ENCODE measurements at places on chromosomes 12 and 14.

GRCh38 chr14:65933400-65934069 lies 521.0 kb downstream of the FUT8 start:
- no peak for DNase-seq

- no peak for DNase-seq
Observed at GRCh38 chr12:5904969-5905368, 40.1 kb downstream of the ANO2 start.

DNA sequence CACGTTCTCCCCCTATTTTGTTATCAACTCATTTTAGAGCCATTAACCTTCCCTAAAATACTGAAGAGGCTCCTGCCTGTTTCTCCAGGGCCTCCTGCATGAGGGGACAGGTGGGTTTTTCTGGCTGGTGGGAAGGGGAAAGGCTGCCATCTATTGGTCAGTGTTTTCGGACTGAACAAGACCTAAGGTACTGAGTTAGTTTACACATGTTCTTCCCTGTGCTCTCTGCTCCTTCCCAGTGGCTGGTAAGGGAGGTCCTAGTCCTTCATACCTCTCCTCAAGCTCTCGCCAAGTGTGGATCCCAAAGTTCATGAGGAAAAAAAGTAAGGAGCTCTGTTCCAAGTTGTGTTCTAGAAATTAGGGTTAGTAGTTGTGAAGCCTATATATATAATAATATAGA lies 357.5 kb downstream of the FSCB start:
- DNase-seq = no peak

DNA sequence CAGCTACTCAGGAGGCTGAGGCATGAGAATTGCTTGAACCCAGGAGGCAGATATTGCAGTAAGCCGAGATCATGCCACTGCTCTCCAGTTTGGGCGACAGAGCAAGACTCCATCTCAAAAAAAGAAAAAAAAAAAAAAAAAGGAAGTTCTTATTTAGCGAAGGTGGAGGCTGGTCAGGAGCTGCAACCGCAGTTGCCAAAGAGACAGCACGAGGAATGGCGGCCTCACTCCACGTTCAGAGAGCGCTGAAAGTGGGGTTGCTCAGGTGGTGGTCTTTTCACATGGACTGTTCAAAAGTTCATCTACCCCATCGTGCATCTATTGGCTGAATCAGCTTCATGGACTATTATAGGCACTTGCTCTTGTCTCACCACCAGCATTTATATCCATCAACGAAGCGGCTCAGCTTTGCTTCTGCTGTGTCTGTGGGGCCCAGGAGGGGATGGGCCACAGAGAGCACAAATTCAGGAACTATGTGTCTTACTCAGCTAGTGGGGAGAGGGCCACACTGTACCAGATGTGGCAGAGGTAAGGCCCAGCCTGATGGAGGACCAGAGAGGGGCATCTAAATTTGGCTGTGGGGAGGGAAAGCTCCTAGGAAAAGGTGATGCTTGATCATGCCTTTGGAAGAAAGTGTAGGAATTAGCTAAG lies 27.3 kb downstream of the SLC25A47 start:
- DNase-seq = no peak

DNA sequence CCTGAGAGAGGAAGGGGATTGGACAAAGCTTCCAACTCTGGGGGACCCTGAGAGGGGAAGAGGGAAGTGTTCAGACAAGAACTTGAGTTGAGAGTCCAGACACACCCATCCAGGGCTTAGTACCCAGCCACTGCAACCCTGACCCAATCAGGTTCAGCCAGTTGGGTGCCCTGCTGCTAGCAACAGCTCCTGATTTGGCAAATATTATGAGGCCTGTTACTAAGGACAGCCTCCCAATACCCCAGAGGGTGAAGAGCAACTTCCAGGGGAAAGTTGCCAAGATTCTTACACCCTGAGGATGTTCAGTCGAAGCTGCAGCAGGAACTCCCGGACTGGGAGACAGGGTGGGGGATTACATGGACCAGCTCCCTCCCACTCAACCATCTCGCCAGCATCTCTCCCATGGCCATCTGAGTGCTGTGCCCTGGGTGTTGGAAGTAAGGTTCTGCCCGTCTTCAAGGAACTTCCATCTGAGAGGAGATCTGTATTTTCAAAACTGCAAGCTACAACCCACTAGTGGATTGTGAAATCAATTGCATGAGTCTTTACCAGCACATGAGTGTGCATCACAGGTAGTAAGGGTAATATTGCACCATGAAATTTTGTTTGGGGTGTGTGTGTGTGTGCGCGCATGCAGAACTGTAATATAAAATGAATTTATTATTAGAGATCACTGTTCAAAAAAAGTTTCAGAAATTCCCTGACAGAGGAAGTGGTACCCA lies 11.5 kb upstream of the KRT78 start:
- no peak for DNase-seq

DNA sequence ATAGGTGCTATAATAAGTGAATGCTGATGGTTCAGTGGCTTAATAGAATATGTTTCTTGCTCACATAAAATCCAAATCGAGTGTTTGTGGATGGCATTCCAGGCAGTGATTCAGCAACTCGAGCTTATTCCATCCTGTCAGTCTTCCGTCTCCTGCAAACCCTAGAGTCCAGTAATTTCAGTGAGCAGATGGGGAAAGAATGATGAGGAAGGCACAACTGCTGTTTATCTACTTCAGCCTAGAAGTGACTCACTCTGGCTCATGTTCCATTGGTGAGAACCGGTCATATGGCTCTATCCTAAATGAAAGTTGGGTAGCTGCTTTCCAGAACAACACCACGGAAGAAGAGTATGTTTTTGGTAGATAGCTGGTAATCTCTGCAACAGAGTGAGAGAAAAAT lies 421.8 kb upstream of the PDE3A start:
- DNase-seq = peak; percentile 36

DNA sequence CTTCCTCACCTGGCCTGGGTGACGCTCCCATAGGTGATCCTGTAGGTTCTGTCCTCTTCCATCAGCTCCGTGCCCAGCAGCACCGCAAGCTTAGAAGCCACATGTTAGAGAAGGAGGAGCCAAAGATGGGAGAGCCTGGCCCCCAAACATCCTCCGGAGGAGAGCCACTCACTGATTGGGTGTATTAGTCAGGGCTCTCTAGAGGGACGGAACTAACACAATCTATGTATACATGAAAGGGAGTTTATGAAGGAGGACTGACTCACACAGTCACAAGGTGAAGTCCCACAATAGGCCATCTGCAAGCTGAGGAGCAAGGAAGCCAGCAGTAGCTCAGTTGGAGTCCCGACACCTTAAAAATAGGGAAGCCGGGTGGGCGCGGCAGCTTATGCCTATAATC lies 1273.1 kb upstream of the TMEM132C start:
- DNase-seq = no peak

DNA sequence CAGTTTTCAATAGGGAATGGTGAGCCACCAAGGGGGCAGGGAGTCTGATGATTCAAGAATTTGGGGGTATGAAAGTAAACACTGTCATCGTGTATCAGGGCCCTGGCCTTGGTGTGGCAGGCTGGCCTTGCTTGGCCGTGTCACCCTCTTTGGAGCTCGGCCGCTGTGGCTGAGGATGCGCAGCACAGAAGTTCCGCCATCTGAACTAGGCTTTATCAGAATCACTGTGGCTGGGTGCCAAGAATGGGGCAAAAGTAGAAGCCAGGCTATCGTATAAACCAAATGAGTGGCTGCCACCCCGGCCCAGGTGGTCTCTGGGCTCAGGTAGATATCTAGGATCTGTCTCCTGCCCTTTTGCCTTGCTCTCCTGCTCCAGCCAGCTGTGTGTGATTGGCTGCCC lies 137.4 kb downstream of the PAPOLA start:
- no peak for DNase-seq

DNA sequence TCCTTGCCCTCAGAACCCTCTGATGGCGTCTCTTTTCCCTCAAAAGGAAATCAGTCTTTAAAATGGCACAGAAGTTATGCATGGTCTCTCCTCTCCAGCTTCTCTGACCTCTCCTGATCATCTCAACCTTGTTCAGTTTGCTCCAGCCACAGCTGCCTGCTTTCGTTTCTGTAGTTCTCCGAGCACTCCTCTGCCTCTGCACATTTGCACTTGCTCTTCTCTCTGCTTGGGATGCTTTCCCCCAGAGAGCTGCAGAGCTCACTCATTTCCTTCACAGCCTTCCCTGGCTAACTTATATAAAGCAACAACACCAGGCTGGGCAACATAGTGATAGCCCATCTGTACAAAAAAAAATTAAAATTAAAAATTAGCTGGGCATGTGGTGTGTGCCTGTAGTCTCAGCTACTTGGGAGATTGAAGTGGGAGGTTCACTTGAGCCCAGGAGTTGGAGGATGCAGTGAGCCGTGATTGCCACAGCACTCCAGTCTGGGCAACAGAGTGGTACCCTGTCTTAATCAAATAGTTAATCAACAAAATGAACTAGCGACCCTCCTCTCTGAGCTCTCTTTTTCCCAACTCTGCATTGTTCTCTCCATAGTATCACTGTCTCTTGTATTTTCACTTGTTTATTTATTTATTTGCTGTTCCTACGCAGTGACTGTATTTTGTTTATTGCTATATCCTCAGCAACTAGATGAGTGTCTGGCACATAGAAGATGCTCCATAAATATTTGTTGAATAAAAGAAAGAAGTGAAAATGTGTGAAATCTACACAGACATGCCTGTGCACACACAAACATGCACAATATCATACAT lies 37.7 kb downstream of the PPFIBP1 start:
- no peak for DNase-seq

- peak; percentile 50 for DNase-seq
Observed at GRCh38 chr12:64560396-64561301, 49.6 kb upstream of the RASSF3 start.

DNA sequence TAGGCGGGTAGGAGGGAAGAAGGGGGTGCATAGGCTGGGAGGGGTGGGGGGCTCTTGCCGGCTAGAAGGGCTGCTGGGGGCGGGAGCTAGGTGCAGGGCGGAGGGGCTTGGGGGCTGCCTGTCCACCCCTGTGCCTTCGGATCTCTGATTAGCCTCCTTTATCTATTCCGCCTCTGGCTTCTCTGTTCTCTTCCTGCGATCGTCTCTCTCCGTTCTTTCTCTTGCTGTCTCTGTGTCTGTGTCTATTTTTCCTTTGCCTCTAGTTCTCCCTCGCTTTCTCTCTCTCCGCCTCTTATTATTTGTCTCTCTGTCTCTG lies 166.7 kb upstream of the LHX5 start:
- no peak for DNase-seq

DNA sequence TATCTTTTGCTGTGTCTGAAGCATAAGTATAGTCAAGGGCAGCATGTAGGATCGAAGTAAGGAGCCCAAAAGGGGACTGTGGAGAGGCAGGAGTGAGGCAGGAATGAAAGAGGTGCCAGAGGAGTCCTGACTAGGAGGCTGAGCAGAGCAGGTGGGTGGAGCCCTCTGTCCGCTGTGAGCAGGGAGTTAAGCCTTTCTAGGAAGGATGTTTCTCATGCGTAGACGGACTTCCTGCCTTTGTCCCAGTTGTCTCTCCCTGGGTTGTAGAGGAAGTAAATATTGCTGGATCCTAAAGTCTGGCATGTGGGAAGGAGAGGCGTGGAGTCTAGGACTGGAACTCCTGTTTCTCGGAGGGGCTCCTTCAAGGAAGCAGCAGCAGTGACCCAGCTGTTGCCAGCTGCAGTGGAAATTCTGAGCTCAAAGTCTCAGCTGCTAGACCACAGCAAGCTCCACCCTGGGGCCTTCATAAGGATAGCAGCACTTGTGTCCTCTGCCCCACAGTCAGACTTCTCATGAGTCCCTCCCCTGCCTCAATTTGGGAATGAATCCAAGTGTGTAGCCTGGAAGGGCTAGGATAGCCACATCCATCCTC lies 44.0 kb downstream of the RBMS2 start:
- DNase-seq = peak; percentile 40

DNA sequence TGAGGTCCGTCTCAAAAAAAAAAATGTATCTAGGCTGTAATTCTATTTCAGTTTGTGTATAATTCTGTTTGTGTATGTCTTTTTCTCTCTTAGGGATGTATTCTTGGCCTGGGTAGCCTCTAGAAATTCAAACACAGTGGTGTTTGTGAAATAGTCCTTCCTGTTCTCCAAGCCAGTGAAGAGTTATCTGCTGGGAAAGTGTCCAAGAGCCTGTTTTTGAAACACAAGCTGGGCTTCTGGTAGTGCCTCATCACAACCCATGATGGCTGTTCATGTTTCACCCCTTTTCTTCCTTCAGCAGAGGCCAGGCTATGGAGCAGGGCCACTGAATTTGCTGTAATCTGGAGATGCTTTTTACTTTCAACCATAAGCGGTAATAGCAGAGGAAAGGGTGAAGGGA lies 14.7 kb downstream of the METTL3 start:
- DNase-seq = no peak

DNA sequence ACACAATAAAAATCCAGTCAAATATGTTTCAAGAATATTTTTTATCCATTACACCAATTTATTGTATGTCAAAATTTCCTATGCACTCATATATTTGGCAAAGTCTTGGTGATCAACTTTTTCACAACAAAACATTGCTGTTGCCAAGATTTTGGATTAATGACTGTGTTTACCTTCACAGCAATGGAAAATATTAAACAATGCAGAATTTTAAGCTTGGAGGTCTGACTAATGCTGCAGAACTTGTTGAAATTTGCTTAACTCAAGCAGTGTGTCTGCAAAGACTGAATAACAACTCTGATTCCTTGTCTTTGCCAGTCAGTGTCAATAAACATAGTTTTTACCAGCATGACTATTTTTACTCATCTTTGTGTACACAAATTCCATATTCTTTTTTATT lies 336.4 kb downstream of the CCER1 start:
- DNase-seq = no peak

GRCh38 chr12:122963941-122964265 lies 2.4 kb downstream of the ABCB9 start:
- no peak for DNase-seq

DNA sequence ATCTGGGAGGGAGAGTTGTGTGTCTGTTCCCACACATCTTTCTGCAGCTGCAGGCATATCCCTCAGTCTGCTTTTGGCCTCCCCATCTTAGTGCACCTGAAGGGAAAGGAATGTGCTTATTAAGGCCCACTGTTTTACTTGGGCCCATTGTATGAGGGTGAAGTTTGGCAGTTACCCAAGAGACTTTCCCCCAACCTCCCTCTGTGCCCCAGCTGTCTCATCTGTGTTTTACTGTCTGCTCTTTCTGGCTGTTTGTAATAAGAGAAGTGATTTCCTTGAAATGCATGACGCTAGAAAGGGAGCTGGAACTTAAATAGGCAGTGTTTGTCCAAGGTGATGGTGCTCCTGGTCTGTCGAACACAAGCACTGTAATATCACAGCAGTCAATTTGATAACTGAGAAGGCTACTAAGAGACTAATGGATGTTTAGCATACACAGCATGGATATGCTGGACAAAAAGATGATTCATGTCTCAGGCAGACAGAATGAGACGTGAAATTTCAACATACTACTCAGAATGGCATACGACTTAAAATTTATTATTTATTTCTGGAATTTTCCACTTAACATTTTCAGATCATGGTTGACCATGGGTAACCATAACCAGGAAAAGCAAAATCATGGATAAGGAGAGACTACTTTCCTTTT lies 43.6 kb downstream of the FSCB start:
- no peak for DNase-seq

DNA sequence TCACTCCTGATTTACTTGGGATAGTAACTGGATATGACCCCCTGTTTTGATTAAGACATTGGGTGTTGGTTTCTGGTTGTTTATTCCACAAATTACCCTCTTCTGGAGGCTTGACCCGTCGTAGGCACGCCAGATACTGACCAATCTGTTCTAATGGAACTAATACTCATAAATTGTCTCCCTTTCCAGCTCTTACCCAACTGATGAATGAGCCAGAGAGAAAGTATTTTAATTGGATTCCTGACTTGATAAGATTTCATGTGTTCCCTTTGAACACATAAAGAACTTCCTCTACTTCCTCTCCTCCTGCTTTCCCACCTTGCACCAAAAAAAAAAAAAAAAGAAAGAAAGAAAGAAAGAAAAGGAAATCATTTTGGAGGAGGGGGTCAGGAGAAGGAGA lies 340.9 kb downstream of the PCNX1 start:
- DNase-seq = no peak

- peak; percentile 69 for DNase-seq
Observed at GRCh38 chr12:52285172-52285745, 6.1 kb downstream of the KRT81 start.

Measured in H54 (cell line).